ELR (cell line): ENCODE measurements at places on chromosomes 1 and 21.

DNA sequence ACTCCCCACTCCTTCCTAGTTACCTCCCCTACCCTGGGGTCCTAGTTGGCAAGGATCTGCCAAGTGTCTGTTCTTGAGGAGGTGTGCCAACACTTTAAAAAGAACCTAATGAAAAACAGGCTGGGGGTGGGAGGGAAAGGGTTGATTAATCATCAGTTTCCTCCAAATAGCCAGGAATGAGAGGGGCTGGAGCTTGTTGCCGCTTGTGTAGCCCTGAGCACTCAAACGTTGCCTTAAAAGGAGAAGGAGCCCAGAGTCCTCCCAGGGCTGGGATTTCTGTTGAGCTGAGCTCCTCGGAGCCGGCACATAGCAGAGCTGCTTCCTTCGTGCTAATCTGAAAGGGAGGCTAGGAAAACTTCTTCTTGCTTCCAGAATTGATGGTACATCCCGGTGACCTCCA is 15.9 kb downstream of the SHISA4 start:
- no peak for DNase-seq

DNA sequence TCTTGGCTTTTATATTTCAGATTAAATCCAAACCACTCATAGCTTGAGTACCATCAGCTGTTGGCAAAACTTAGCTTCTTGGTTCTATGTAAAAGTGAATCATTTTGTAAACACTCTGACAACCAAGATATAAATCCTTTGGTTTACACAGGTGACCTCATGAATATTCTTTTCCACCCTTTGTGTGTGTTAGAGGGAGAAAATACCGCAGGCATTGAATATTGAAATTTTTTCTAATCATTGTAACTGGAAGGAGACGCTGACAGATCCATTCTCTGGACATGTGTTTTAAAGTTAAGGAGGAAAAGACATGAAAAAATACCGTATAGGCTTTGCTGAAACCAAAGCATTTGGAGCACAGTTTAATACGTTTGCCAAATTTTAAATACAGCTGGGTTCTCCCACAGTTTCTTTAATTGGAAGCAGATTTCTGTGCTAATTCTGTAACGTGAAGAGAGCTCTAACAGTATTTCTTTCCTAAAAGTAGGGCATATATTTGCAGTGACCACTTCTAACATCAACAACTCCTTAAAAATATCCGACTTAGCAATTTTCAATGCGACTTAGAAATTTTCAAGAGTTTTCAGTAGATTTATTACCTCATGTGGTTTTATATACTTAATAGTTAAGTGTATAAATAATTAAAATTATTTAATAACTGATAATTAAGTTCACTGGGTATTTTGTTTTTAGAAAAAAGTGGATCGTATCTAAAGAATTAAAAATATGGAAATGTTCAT is 388.2 kb downstream of the USP25 start:
- peak; percentile 87 for DNase-seq

- no peak for DNase-seq
Observed at GRCh38 chr21:45241357-45241756, 46.3 kb downstream of the POFUT2 start.

GRCh38 chr1:226541231-226541630 is 7.3 kb upstream of the STUM start:
- DNase-seq: no peak

- no peak for DNase-seq
Observed at GRCh38 chr1:168520052-168520751, 23.6 kb downstream of the XCL2 start.

- peak; percentile 25 for DNase-seq
Observed at GRCh38 chr1:156465747-156466365, 34.7 kb downstream of the MEF2D start.

DNA sequence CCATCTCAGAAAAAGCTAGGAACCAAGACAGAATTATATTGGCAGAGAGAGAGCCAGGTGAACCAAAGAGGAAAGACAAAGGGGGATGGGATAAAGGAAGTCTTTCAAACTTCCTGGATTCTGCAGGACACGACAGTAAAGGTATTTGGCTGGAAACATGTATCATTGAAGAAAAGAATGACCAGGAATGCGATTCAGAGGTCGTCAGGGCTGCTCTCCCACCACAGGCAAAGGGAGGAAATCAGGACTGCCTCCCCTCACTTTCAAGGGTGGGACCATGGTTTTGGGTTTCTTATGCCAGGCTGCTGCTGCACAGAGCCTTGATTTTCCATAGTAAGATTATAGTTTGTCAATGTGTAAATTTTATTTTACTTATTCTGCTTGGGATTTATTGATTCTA is 848.8 kb downstream of the BRINP3 start:
- no peak for DNase-seq

DNA sequence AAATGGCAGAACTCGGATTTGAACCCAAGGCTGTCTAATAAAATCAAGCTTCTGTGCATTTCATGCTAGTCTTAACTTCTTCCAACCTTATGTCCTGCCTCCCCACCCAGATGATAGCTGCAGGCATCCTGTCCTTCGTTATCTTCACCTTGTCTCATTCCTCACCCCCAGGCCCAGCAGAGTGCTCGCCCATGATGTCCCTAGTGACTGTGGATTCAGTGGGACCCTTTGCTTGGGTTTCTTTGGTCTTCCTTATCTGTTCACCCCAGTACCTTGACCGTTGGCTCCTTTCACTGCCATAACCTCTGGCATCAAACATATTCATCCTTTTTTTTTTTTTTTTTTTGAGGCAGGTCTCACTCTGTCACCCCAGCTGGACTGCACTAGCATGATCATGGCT is 5.6 kb upstream of the BSDC1 start:
- DNase-seq: no peak

DNA sequence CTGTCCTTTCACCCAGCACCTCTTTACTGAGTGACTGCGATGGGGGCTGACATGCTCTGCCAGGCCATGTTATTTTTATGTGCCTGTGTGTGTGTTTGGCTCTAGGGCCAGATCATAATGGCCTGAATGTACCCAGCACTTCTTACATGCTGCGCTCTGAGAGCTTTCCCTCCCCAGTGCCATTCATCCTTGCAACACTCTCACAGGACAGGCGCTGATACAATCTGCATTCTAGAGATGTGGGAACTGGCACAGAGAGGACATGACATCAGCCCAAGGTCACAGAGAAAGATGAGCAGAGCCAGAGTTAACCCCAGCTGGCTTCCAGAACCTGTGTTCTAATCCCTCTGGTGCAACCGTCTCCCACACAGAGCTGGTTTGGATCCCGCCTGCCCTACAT is 54.5 kb downstream of the ARHGEF10L start:
- DNase-seq: no peak

GRCh38 chr21:41615613-41616012 is 107.7 kb upstream of the TMPRSS2 start:
- peak; percentile 80 for DNase-seq

GRCh38 chr1:43522431-43522775 is 8.3 kb upstream of the PTPRF start:
- no peak for DNase-seq

DNA sequence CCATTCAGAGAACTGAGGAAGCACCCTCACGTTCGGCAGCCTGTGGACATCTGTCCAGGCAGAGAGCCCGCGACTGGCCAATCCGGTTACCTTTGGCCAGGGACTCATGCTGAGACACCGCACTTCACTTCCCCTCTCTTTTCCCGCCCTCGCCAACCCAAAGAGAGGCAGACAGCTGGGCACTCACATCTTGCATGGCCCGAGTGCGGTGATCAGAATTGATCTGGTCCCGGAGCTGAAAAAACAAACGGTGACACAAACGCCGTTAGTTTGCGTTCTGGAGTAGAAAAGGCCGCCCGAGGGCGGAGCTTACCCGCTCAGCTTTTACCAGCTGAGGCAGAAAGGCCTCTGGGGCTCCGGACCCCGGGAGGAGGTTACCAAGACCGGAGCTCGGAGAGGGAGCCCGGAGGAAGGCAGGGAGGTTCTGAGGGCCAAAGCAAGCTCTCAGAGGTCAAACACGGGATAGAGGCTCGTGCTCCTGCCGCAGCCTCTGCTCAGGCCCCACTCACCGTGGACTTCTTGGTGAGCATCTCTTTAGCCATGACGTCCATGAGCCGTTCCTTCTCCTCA is 376 bp downstream of the SF3A3 start:
- DNase-seq: peak; percentile 69

DNA sequence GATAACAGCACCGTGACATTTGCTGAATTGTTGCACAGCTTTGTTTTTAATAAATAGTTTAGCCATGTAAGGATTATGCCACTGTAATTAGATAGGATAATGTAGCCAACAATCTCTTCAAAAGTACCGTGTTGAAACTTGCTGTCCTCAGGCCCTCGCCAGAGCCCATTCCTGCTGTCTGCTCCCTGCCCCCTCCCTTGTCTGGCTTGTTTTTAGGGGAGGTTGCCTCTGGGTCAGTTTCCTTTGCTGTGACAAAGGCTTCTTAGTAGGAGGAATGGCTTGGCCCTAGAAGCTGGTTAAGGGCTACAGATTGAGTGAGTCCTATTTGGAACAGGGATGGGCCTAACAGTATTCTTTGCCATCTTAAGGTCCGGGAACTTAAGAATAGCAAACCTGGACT is 107.9 kb downstream of the LMO4 start:
- no peak for DNase-seq

GRCh38 chr1:2593251-2593878 is 6.8 kb downstream of the PRXL2B start:
- DNase-seq: no peak

DNA sequence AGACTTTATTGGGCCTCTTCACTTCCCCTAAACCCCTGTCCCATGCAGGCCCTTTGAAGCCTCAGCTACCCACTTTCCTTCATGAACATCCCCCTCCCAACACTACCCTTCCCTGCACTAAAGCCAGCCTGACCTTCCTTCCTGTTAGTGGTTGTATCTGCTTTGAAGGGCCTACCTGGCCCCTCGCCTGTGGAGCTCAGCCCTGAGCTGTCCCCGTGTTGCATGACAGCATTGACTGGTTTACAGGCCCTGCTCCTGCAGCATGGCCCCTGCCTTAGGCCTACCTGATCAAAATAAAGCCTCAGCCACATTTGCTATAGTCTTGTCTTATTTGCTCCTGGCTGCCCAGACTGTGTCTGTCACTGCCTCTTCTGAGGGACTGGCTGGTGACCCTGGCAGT is 5.5 kb downstream of the GSTM4 start:
- DNase-seq: no peak

- no peak for DNase-seq
Observed at GRCh38 chr1:147110872-147111271, 61.4 kb downstream of the PRKAB2 start.

DNA sequence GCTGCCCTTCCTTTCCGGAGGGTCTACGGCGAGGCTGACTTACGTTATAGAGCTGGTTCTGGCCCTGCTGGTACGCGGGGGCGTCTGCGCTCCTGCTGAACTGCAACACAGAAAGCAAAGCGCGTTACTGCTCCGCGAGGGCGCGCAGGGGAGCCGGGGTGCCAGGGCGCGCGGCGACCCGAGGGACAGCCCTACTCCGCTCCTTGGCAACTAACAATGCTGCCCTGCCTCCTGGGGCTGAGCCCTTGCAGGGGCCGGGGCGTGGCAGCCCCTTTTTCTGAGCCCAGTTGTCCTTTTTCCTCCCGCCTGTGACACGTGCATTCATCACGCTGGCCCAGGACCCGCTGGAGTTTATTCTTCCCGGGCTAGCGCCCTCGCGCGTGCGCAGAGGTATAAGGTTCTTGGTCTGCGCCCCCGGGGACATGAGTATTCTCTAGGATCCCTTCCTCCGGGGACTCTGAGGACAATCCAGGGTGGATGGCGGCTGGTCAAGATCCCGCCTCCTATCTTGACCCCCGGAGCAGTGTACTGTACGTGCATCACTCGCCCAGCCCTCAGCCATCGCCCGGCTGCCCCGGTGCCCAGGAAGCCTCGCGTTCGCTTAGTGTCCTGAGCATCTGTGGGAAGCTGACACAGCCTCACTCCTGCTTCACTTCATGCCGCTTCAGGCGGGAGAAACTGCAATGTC is 78.9 kb downstream of the CD247 start:
- DNase-seq: peak; percentile 46

GRCh38 chr1:160538985-160539651 is 16.1 kb upstream of the SLAMF6 start:
- no peak for DNase-seq

GRCh38 chr21:41029571-41029970 is 138.4 kb upstream of the BACE2 start:
- DNase-seq: no peak

DNA sequence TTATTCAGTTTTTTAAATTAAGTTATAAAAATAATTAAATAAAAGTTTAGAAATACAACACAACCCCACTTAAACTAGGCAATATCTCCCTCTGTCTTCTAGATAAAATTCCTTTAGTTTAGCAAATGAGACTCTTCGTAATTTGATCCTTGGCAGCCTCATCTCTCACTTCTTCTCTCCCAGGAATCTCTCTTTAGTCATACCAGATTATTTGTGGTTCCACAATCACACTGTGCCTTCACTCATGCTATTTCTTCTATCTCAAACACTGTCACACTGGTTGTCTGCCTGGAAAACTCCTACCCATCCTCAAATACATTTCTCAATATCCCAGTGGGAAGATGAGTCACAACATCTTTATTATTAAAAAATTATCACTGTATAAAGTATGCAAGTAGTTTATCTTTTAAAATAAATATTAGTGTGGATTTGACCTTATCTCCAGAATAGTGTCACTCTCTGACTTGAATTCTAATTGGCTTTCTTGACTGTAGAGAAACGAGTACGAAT is 195.5 kb downstream of the KCNH1 start:
- DNase-seq: no peak

DNA sequence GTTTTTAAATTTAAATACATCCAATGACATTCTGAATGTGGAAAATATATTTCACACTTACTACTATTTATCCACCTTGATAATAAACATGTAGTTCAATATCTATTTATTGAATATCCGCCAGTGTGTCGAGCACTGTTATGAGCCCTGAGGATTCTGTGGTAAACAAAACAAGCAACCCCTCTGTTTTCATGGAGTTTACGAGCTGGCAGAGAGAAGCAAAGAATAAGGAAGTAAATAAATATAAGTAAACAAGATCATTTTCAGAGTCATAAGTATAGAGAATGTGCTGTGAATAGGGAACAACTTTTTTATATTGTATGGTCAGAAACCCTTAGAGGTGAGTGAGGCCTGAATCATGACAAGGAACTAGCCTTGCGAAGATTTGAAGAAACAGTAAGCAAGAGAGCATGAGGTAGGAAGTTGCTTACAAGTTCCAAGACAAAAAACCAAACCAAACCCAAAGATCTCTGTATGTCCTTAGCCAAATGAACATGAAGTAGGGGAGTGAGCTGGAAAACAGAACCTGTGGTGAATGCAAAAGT is 6.4 kb upstream of the SERBP1 start:
- DNase-seq: no peak

DNA sequence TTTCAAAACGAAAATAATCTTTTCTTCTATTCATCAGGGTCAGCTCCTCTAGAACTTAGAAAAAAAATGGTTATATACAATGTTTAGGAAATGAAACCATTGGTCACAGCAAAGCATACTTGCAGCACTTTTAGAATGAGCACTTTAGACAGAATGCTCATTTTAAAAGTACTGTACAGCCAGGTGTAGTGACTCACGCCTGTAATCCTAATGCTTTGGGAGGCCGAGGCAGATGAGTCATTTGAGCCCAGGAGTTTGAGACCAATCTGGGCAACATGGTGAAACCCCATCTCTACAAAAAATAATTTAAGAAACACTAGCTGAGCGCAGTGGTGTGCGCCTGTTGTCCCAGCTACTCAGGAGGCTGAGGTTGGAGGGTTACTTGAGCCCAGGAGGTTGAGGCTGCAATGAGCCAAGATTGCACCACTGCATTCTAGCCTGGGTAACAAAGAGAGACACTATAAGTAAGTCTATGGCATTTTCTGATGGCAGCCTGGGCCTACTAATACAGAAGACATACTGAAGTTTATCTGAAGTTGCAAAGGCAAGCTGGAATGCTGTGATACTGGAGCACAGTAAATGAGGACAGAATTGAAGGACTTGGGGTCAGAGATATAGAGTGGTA is 48.9 kb upstream of the ZNF326 start:
- peak; percentile 76 for DNase-seq

- DNase-seq: no peak
Observed at GRCh38 chr1:175566247-175566646, 177.1 kb downstream of the TNR start.
